Thyroid gland (tissue), 4 donors: ENCODE measurements at places on chromosomes 6 and 20. TPM values are rescaled to one million over a fixed set of nuclear protein-coding genes. Genes with fewer than 3 reads are reported as not detected.

RAET1L gene
- total RNA-seq: not detected

CCDC28A gene
- total RNA-seq: 44.5 TPM

CD40 gene
- total RNA-seq: 15.6 TPM

ELMO2 gene
- 56.8 TPM for total RNA-seq

F13A1 gene
- total RNA-seq: 66.0 TPM

SCRT2 gene
- not detected for total RNA-seq

PPP1R14C gene
- 80.8 TPM for total RNA-seq

ZSCAN23 gene
- 4.1 TPM for total RNA-seq

NOL4L gene
- total RNA-seq: 29.9 TPM

LRFN2 gene
- total RNA-seq: not detected

TMEM200A gene
- 4.3 TPM for total RNA-seq

LGSN gene
- total RNA-seq: not detected

DCDC2 gene
- total RNA-seq: 14.8 TPM

RSPO4 gene
- total RNA-seq: 4.8 TPM

SYNDIG1 gene
- 8.3 TPM for total RNA-seq

CDS2 gene
- 55.4 TPM for total RNA-seq

SLC12A5 gene
- not detected for total RNA-seq

MCHR2 gene
- total RNA-seq: not detected

TBC1D20 gene
- 36.0 TPM for total RNA-seq

ABHD16A gene
- total RNA-seq: 81.4 TPM

GSTA2 gene
- total RNA-seq: not detected

CCN5 gene
- total RNA-seq: 9.5 TPM

PACRG gene
- 3.4 TPM for total RNA-seq

GLP1R gene
- total RNA-seq: 0.13 TPM

SNHG17 gene
- 19.1 TPM for total RNA-seq

OR10C1 gene
- not detected for total RNA-seq

PPP1R16B gene
- 10.1 TPM for total RNA-seq

LPA gene
- total RNA-seq: 1.4 TPM

C6orf132 gene
- 27.7 TPM for total RNA-seq

CHRNA4 gene
- total RNA-seq: 0.54 TPM

ZNF334 gene
- 12.2 TPM for total RNA-seq

ZNF512B gene
- 24.8 TPM for total RNA-seq

ZNF831 gene
- 1.3 TPM for total RNA-seq

KCNK16 gene
- not detected for total RNA-seq

B3GAT2 gene
- total RNA-seq: not detected

C6orf118 gene
- total RNA-seq: not detected

CCDC170 gene
- total RNA-seq: 3.4 TPM

FOXQ1 gene
- 2.8 TPM for total RNA-seq

SLC26A8 gene
- total RNA-seq: 0.46 TPM

RIPOR3 gene
- 9.3 TPM for total RNA-seq

USP49 gene
- total RNA-seq: 17.5 TPM

EYA2 gene
- 17.1 TPM for total RNA-seq

TRIM10 gene
- total RNA-seq: not detected

MLN gene
- not detected for total RNA-seq

PAK1IP1 gene
- total RNA-seq: 8.8 TPM

ATXN1 gene
- total RNA-seq: 83.0 TPM

PRL gene
- total RNA-seq: not detected

NRSN1 gene
- not detected for total RNA-seq

PEX7 gene
- 23.9 TPM for total RNA-seq

LAMP5 gene
- total RNA-seq: 0.45 TPM

SOX4 gene
- total RNA-seq: 20.7 TPM

MDFI gene
- 7.0 TPM for total RNA-seq

SUN5 gene
- not detected for total RNA-seq

ADGB gene
- not detected for total RNA-seq

PTCRA gene
- total RNA-seq: not detected
